Fibroblast of skin of left quadriceps (primary cell): ENCODE measurements at places on chromosomes 12 and 14.
A peak's percentile ranks its signal among the peaks of the same experiment; 100 is the strongest.

- DNase-seq: no peak
Measured at GRCh38 chr12:3364661-3365462, 126.1 kb upstream of the PRMT8 start.

DNA sequence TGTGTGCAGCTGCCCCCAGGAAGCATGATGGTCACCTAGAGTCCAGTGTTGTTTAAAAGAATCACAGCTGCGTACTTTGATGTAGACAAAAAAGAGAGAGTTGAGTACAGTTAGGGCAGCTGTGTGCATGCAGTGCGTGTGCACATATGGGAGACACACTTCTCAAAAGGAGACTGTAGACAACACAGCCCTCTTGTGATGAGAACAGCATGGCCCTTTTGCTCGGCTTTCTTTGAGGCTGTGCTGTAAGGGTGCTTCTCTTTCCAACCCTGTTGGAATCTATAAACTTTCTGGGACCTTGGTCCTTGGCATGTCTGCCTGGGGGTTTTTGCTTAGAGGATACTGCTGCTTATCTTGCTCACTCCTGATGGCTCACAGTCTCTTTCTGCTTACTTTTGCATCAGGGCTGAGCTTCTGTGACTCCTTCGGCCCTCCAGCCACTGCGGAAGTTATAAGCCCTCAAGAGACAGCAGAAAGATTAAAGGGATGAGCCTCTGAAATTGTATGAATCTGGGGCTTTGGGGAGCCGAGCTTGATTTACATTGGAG is 102.9 kb downstream of the DYRK2 start:
- DNase-seq: no peak

GRCh38 chr12:101592448-101592847 is 2.3 kb upstream of the MYBPC1 start:
- no peak for DNase-seq

- DNase-seq: no peak
Measured at GRCh38 chr12:122126713-122127597, 47.1 kb downstream of the IL31 start.

DNA sequence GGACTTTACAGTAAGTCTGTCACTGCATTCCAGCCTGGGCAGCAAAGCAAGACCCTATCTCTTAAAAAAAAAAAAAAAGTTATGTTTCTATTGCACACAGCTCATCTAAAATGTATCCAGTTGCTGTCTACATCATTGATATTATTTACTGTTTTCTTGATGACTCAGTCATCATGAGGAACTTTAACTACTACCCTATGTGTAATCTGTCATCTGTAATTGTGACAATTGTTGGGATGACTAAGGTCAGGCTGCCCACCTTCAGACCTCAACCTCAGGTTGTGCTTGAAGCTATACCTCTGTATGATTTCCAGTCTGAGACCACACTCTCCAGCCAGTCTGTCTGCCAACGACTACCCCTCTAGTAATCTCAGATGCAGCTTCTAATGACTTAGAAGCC is 15.3 kb downstream of the PPP1R13B start:
- DNase-seq: no peak

GRCh38 chr12:75900781-75901254 is 130.8 kb downstream of the PHLDA1 start:
- no peak for DNase-seq

- DNase-seq: no peak
Measured at GRCh38 chr12:125310461-125310860, 245.2 kb downstream of the AACS start.

- DNase-seq: no peak
Measured at GRCh38 chr12:46517579-46517962, 145.0 kb upstream of the SLC38A2 start.

DNA sequence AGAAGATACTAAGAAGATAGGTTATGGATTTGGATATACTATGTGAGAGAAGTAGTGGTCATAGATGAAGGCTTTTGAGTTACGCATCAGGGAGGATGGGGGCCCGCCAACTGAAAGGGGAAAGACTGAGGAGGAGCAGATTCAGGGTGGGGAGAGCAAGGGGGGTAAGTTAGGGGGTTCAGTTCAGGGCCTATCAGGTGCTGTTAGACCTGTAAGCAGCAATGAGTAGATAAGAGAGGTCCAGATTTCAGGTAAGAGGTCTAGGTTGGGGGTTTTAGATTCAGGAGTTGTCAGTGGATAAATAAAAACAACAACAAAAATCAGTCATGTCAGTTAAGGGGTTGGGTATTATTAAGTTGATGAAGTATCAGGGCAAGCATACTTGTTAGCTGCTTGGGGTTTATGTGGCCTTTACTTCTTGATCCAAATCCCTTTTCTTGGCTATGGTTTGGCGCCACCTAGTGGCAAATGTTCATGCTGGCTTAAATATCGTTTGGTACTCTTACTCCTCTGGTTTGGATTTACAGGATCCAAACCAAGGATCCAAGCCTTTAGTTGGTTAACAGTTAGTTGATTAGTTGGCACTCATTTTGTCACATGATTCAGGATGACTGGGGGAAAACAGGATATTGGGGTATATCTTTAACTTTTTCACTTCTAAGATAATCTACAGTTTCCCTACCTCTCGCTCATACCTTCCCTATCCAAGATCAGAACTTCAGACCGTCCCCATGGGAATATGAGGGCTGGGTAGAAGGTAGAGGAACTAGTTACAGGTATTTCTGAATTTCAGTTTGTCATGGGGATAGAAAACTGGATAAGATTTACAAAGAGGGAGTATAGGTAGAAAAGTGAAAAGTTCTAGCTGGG is 65.1 kb downstream of the PCNX1 start:
- DNase-seq: peak; percentile 62

DNA sequence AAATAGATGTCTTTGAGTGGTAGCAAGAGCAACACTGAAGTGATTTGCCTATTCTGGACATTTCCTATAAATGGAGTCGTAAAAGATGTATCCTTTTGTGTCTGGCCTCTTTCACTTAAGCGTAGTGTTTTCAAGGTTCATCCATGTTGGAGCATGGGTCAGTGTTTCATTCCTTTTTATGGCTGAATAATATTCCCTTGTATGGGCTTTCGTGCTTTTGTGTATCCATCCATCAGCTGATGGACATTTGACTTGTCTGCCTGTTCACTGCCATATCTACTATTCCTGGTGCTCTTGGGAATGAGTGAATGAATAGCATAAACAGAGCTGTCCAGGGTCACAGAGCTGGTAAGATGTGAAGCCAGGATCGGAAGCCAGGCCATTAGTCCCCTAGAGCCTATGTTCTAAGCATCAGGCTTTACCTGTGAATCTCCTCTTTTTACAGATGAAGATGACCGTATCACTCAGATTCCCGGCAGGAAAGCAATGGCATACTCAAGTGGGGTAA is 1.8 kb upstream of the P2RX7 start:
- DNase-seq: no peak

GRCh38 chr14:99732436-99733210 is 48.5 kb downstream of the CYP46A1 start:
- DNase-seq: no peak

DNA sequence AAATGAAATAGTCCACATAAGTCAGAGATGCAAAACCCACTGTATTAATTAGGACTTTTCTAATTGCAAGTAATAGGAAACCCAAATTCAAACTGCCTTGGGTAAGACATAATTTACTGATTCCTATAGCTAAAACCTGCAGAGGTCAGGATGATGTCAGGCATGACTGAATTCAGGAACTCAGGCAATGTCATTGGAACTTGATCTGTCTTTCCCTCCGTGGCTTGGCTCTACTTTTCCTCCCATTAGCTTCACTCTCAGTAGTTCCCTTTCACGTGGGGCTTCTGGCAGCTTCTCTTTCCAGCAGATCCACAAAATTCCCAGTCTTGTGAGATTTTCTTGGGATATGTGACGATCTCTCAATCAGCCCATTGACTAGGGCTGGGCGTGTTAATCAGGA is 2.4 kb upstream of the JDP2 start:
- no peak for DNase-seq

DNA sequence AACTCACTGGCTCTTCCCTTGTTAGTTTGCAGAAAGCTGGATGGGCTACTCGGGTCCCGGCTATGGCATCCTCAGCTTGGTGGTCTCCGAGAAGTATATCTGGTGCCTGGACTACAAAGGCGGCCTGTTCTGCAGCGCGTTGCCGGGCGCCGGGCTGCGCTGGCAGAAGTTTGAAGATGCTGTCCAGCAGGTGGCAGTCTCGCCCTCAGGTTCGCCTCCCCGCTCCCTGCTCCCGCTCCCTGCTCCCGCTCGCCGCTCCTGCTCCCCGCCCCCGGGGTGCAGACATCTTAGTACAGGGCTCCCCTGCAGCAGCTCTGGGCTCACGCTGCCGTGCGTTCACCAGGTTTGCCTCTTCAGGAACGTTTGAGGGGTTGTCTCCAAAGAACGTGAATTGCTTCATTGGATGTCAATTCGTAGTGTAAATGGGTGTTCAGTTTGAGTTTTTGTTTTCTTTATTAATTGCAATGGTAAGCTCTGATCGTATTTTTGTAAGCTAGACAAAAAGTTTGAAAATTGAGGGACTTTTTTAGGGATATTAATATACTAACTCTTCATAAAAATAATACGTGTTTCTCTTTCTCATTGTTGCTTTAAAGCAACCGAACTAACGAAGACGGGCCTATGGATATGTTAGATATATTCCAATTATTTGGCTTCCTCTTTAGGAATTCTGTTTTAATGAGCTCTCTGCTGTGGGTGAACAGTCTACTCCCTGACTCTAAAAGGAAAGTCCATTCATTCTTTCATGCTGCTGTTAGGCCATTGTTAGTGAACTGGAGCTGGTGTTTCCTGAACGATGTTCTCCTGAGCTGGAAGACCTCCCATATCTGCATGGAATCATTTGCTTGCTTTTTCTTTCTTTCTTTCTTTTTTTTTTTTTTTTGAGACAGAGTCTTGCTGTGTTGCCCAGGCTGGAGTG is 71.3 kb downstream of the ANKRD9 start:
- peak; percentile 54 for DNase-seq

DNA sequence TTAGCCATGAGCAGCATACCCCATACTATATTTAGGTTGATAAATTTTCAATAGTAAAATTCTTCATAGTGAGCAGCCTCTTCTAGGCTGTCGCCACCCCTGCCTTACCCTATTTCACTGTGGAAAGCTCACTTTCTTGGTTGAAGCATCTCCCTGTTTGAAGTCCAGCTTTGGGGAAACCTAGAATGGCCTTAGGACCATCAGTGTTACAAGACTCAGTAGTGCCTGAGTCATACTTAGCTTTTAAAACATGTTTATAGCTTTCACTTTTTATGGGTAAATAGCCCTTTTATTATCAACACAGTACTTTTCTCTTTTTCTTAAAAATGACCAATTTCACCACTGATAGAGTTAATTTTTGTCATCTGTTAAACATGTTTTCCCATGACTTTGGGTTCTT is 37.1 kb downstream of the FUT8 start:
- no peak for DNase-seq

GRCh38 chr12:70288817-70289216 is 45.6 kb downstream of the CNOT2 start:
- DNase-seq: no peak

GRCh38 chr14:67986131-67986841 is 166.7 kb downstream of the RAD51B start:
- peak; percentile 83 for DNase-seq

DNA sequence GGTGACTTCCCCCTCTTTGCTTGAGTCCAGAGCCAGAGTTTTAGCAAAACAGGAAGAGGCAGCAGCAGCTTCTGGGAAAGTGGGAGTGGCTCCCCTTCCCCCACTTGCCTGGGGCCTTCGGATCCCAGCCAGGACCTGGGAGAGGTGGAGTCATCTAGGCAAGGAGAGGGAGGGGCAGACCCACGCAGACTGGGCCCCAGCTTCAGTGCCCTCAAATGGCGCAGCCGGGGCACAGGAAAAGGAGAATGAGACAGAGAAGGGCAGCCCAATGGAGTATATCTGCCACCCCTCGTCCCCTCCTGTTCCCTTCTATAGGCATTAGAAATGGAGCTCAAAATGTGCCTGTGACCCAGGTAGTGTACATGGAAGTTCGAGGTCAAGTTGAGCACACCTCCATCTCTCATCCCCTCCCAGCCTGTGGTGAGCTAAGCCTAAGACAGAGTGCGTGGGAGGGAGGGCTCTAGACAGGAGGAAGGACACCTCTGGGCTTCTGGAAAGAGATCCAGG is 9.3 kb upstream of the HDAC7 start:
- DNase-seq: no peak

DNA sequence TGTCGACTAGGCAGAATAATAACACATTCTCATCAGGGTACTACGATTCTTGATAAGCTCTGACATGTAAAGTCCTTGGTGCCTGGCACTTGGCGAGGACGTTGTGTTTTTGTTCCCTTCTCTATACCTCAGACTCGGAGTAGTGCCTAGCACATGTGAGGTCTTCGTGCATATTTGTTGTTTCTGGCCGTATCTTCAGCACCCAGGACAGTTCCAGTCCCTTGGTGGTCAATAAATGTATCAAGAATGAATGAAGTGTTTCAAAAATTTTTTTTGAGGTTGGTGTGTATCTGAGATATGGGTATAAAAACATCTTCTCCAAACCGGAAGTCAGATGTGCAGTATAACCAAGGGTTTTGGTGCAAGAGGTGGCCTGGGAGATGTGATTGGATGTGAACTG is 198.2 kb downstream of the AACS start:
- DNase-seq: no peak

DNA sequence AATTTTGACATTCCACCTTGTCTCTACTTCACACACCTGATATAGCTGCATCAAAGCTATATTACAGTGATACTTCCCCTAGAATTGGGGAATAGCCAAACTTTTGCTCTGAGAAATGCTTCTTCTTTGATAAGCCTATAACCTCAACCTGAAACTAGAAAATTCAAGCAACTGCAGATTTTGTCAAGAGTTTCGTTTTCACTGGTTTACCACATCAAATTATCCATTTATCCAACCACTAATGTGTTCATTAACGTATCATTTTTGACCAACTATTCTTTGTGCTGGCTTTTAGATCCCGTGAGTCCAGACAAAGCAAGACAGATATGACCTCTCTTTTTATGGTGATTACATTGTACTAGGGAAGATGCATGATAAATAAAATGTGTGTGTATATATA is 13.5 kb upstream of the TAS2R46 start:
- DNase-seq: no peak

- no peak for DNase-seq
Measured at GRCh38 chr12:93989949-93990348, 158.4 kb upstream of the PLXNC1 start.

GRCh38 chr12:126873701-126874100 is 1393.3 kb upstream of the TMEM132C start:
- DNase-seq: no peak

GRCh38 chr14:28759653-28760313 is 6.8 kb upstream of the FOXG1 start:
- no peak for DNase-seq

GRCh38 chr14:43789458-43789857 is 717.6 kb downstream of the FSCB start:
- DNase-seq: no peak

DNA sequence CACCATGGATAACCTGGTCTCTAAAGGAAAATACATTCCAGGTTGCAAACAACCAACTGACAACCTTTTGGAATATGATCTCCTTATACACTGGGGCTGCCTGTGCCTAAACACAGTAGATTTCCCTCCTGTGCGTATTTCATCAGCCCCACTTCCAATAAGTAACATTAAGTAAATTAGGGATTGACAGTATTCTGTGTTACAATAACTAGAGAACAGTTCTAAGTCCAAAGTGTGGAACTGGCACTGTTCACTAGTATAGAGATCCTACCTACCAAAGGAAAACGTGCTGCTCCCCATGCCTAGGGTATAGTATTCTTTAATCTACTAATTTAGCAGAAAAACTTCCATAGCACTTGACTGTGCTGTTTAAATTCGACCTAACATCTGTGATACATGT is 82.8 kb downstream of the SLC38A1 start:
- no peak for DNase-seq

GRCh38 chr14:53306267-53306721 is 153.2 kb upstream of the DDHD1 start:
- no peak for DNase-seq

GRCh38 chr12:93429852-93430251 is 11.9 kb downstream of the UBE2N start:
- no peak for DNase-seq
